ENCODE measurements at places on chromosomes 16 and 17. TPM values are rescaled to one million over a fixed set of nuclear protein-coding genes. Genes with fewer than 3 reads are reported as not detected.

DPEP2 gene
- not detected for total RNA-seq

TOM1L1 gene
- 46.2 TPM for total RNA-seq

GAST gene
- total RNA-seq, result not detected

SP2 gene
- 3.3 TPM for total RNA-seq

CD19 gene
- total RNA-seq, result not detected

- peaks cover 6% of the 10 kb centered on the region for H3K4me1 ChIP-seq
- H3K36me3 ChIP-seq, result no peaks in the 10 kb centered on the region
- H3K27ac ChIP-seq, result peak overlapping the region; percentile 70
Observed at GRCh38 chr16:65769055-65769465, 597.4 kb upstream of the CDH5 start.

DNA sequence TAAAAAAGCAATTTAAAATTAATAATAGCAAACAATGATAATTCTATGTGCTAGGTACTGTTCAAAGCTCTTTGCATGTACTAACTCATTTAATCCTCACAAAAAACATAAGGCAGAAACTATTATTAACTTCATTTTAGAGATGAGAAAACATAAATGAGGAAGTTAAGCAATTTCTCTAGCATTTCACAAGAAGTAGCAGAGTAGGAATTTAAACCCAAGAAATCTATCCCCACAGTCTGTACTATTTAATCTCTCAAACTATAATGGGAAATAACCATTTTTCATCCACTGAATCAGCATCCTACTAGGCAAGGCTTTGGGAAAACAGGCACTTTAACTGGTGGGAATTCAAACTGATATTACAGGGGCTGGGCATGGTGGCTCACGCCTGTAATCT, 42.2 kb upstream of the INTS2 start:
- H3K36me3 ChIP-seq, result no peaks in the 10 kb centered on the region
- no peaks in the 10 kb centered on the region for H3K27me3 ChIP-seq
- H3K27ac ChIP-seq, result no peak overlapping the region
- no peak overlapping the region for H3K4me3 ChIP-seq

GRCh38 chr16:49277766-49278566, 3.7 kb downstream of the CBLN1 start:
- peaks cover 6% of the 10 kb centered on the region for H3K4me1 ChIP-seq
- H3K27ac ChIP-seq, result no peak overlapping the region
- H3K27me3 ChIP-seq, result peaks cover 91% of the 10 kb centered on the region
- DNase-seq, result no peak
- no peak overlapping the region for H3K4me3 ChIP-seq

DNA sequence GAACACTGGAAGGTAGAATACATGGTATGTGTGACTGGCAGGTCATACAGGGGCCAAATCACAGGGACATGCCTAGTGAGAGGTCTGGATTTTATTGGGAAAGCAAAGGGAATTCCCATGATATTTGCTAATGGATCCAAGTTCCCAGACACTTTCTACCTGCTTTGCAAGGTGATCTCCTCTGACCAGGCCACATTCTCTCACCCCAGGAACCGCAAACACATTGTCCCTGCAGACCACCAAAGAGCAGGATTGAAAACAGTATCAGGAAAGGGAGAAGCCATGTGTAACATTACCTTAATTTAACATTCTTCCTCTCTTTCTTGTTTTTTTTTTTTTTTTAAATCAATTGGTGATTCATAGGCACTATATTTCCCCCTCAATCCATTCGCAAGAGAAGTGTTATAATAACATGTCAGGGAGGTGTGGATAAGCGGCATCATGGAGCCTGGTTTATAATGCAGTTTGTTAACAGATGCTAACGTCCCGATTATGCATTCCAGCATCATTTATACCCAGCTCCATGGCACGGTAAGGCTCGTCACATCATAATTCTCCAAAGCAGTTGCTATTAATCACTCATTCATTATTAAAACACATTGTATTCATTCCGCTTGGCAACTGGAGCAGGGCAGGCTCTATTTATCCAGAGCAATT, 155.1 kb upstream of the CCL2 start:
- no peaks in the 10 kb centered on the region for H3K36me3 ChIP-seq
- H3K4me1 ChIP-seq, result no peaks in the 10 kb centered on the region
- H3K27me3 ChIP-seq, result peaks cover 2% of the 10 kb centered on the region

GRCh38 chr17:78247304-78247703, 15.9 kb downstream of the TMEM235 start:
- H3K4me3 ChIP-seq, result no peak overlapping the region
- no peaks in the 10 kb centered on the region for H3K36me3 ChIP-seq
- H3K27ac ChIP-seq, result no peak overlapping the region
- no peak for DNase-seq
- H3K4me1 ChIP-seq, result peaks cover 11% of the 10 kb centered on the region

DNA sequence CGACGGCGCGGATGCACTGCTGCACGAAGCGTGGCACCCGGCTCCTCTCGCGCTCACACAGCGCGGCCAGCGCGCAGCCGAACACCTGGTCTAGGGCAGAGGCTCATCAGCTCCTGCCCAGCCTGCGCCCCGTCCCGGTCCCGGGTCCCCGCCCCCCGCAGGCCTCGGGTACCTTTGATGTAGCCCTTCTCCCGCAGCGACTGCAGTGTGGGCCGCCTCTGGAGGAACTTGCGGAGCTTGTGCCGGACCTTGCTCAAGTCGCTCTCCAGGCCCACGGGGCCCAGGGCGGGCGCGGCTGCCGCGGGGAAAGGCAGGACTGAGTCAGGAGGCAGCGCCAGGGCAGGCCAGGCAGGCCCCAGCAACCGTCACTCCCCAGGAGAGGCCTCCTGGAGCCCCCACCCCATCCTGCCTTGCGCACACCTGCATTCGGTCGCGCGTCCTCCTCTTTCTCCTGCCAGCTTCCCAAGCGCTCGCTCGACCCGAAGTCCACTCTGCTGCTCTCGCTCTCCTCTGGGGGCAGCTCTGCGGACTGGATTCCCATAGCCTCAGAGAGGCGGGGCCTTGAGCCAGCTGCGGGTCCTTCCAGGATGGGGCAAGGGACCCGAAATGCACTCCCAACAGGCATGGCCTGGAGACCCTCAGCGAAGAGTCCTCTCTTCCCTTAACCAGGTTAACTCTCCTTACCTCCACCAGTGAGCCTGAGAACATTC, 36.0 kb downstream of the ARHGAP27 start:
- no peaks in the 10 kb centered on the region for H3K4me1 ChIP-seq
- DNase-seq, result no peak
- H3K36me3 ChIP-seq, result no peaks in the 10 kb centered on the region
- H3K27ac ChIP-seq, result no peak overlapping the region
- H3K4me3 ChIP-seq, result no peak overlapping the region

GRCh38 chr17:7022781-7023571, at the start of gene BCL6B:
TSS of gene BCL6B (plus strand) at chr17:7023050. CDS start at chr17:7023672, 622 bp downstream.
- no peak within 1 kb of the TSS for H3K27ac ChIP-seq
- peaks cover 15% of the 10 kb centered on the region for H3K27me3 ChIP-seq
- H3K4me3 ChIP-seq, result no peak within 1 kb of the TSS
- H3K36me3 ChIP-seq, result no peaks in the 10 kb centered on the region

DNA sequence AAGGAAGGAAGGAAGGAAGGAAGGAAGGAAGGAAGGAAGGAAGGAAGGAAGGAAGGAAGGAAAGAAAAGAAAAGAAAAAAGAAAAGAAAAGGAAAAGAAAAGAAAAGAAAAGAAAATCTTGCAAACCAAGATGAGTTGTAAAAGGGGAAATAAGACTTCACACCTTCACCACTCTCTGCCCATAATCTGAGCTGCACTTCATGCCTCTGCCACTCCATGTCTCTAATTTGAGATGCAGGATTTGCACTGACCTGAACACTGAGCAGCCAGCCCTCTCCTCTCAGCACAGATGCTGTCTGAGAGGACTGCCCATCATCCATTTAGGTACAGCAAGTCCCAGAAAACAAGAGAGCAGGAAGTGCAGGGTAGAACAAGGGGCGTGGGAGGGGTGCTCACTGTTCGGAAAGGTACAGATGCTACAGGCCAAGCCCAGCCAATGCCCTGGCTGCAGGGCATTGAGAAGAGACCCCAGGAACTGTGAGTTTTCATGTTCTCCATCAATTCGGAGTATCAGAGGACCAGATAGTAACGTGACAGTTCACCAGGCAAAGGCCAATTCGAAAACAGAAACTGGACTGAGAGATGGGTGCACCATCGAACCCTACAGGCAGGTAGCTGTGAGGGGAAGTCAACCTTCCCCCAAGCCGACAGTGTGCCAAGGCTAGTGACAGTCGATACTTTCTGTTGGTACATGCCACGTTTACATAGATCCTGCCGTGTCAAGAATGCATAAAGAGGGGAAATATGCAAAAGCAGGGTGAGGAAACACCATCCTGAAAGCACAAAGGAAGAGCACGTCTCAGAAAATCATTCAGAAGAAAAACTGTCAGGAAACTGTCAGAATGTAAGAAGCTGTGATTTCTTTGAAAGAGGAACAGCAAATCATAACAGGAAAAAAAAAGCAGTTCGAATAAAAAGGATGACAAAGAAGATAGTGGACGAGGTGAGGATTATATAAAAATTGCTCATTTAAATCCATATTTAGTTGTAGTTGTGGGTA, 142.0 kb upstream of the RCVRN start:
- peaks cover 4% of the 10 kb centered on the region for H3K4me1 ChIP-seq
- no peaks in the 10 kb centered on the region for H3K27me3 ChIP-seq
- H3K36me3 ChIP-seq, result no peaks in the 10 kb centered on the region

DNA sequence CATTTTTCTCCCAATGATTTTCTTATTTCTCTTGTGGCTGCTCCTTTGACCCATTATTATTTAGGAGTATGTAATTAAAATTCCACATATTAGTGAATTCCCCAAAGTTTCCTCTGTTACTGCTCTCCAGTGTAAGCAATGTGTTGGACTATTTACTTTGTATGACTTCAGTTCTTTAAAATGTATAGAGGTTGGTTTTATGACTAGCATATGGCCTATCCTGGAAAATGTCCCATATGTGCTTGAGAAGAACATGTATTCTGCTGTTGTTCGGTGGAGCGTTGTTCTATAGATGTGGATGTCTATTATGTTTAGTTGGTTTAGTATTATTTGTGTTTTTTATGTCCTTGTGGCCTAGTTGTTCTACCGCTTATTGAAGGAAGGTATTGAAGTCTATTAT, 6.0 kb upstream of the NT5M start:
- H3K4me1 ChIP-seq, result peaks cover 5% of the 10 kb centered on the region
- H3K36me3 ChIP-seq, result no peaks in the 10 kb centered on the region
- no peaks in the 10 kb centered on the region for H3K27me3 ChIP-seq
- DNase-seq, result no peak

DNA sequence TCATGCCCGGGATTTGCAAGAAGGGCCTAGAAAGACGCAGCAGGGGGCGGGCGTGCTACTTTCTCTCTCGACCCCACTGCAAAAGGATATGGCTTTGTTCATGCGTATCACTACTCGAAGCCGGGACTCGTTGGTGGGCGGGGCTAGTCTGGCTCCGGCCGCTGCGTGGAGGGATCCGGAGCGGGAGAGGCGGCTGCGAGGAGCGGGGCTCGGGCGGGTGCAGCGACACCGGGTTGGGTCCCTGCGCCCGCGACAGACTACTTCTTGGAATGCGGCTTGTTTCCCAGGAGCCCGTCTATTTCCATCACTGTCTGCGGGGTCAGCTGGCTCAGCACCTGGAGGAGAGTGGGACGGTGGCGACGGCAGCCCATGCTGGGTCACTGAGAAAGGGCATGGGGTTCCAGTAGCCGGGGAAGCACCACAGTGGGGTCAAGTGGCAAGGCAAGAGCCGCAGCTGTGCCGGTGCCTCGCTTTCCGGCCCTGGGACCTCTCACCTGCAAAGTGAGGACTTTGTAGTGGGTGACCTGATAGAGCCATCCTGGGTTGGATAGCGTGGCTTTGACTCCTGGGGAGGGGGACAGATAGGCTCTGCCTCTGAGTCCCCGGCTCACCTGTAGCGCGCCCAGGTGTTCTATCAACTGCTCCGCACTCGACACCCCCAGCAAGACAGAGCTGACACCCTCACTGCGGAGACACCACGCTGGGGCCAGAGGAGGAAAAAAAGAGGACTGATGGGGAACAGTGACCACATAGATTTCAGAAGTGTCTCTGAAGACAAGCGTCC, 6.6 kb downstream of the KCNAB3 start:
- no peaks in the 10 kb centered on the region for H3K27me3 ChIP-seq
- H3K27ac ChIP-seq, result peak overlapping the region; percentile 49
- DNase-seq, result peak; percentile 91
- H3K36me3 ChIP-seq, result no peaks in the 10 kb centered on the region

DNA sequence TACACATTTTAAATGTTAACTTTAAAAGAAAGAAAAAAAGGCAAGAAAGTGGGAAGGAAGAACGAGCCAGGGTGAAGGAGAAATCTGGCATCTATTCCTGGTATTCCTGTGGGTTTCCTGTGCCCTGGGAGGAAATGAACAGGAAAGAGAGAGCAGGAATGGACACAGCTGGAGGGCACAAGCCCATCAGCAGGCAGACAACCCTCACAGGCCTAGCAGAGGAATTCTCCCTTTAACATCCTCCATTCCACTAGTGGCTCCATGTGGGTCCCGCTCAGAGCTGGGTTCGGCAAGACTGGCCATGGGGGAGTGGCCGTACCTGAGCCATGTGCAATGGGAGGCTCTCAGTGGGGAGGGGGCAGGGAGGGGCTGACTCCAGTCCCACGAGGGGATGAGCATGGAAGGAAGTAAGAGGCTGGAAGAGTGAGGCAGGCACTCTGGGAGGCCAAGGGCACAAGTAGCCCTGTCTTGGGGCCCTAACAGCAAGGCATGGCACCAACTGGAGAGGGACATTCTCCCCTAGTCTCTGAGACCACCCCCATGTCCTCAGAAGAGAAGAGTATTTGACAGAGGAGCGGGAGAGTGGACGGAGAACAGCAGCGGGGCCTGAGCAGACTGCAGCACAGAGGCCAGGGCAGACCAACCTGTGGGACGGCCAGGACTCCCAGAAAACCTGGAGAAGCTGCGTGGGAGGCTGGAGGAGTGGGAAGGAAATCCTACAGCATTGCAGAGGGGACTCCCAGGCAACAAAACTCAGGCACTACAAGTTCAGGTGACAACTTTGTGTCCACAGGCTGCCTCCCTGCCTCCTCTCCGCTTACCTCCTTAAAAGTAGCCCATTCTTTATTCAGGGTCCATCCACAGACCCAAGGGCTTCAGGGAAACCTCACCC, 30.2 kb downstream of the TK2 start:
- no peaks in the 10 kb centered on the region for H3K36me3 ChIP-seq
- DNase-seq, result no peak
- no peak overlapping the region for H3K27ac ChIP-seq
- H3K4me1 ChIP-seq, result peaks cover 15% of the 10 kb centered on the region

DNA sequence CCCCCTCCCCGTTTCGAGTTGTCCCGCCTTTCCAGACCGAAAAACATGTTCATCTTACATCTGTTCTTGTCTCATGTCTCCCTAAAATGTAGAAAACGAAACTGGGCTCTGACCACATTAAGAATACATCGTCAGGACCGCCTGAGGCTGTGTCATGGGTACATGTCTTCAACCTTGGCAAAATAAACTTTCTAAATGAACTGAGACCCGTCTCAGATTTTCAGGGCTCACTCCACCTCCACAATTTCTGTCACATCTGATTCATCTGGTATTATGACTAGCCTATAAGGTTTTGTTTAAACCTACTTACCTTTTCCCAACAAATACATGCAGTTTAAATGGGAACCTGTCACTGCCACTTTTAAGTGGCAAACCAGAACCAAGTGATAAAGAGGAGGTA, 621 bp downstream of the SDR42E1 start:
- no peak overlapping the region for H3K27ac ChIP-seq
- no peak overlapping the region for H3K4me3 ChIP-seq
- H3K36me3 ChIP-seq, result no peaks in the 10 kb centered on the region
- H3K4me1 ChIP-seq, result no peaks in the 10 kb centered on the region

- no peaks in the 10 kb centered on the region for H3K27me3 ChIP-seq
- no peak overlapping the region for H3K4me3 ChIP-seq
- peaks cover 4% of the 10 kb centered on the region for H3K4me1 ChIP-seq
- peak overlapping the region; percentile 53 for H3K27ac ChIP-seq
Observed at GRCh38 chr17:48068491-48068961, 20.4 kb downstream of the NFE2L1 start.
